Epithelial cell of proximal tubule (primary cell): ENCODE measurements at places on chromosomes 16 and 17.

DNA sequence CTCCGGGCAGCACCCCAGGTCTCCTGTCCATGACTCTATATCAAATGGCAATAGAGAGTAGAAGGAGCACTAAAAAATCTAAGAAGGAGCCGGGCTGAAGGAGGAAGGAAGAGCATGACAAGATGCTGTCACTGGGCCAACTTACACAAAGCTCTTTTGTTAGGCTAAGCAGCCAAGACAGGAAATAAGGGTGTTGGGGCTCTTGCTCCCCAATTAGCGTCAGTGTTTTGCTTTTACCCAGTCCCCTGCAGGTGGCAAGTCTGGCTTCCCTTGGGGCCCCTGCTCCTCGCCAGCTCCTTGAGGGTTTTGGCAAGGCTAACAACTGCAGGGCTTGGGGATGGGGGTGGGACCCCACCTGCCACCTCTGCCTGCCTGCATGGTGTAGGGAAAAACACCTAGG, 120.5 kb downstream of the CCT6B start:
- no peak for DNase-seq

DNA sequence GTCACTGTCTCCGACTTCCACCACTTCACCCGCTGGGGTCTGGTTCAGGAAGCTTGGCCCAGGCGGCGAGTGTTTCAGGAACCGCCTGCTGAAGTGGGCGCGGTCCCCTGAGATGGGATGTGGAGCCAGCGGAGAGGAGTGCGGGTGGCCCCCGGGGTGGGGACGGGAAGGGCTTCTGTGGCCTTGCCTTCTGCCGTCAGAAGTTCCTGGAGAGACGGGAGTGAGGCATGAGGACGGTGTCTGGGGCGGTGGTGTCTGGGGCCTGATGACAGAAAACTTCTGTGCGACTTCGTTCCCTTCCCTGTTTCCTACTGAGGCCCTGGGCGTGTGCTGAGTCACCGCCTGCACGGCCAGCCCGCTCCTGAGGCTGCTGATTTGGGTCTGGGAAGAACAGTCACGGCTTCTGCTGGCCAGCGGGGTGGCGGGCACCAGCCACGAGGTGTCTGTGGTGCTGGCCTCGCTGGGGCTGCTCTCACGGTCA, 12.3 kb upstream of the NLRC3 start:
- DNase-seq: no peak

DNA sequence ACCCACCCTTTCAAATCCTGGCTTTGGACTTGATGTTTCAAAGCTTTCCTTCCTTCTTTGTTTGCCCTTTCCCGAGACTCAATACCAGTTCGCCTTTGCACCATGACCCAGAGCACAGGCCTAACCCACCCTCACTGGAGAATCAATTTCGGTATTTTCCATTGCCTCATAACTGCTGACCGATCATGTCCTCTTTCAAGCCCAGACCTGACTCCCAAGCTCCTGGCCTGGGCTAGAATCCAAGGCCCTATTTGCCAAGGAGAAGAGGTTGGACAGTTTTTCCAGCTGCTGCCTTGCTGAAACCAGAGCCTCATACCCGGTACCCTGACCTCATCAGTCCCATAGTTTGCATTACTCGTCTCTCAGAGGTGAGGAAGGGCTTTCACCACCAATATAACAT, 35.3 kb upstream of the HELZ start:
- DNase-seq: no peak

DNA sequence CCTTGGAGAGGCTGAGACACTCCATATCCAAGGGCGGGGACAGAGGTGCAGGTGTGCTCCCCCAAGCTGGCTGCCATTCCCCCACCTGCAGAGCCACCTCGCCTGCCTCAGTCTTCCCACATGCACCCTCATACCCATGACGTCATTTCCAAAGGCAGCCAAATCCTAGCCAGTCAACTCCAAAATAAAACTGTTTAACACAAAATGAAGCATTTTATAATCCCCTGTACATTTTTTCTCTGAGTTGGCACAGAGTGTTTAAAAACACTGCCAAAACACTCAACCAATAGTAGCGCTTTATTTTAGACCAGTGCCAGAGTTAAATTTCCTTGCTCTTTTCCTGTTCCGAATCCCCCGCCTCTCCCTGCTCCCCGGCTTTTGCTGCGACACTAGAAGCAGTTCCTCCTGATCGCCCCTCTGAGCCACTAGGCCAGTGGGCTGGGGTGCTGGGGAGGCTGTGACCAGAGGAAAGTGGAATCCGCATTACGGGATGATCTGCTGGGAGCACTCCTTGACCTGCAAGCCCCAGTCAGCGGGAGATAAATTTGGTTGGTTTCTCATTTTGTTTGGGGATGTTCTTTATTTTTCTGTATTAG, 139.5 kb downstream of the ZNF423 start:
- DNase-seq: no peak

DNA sequence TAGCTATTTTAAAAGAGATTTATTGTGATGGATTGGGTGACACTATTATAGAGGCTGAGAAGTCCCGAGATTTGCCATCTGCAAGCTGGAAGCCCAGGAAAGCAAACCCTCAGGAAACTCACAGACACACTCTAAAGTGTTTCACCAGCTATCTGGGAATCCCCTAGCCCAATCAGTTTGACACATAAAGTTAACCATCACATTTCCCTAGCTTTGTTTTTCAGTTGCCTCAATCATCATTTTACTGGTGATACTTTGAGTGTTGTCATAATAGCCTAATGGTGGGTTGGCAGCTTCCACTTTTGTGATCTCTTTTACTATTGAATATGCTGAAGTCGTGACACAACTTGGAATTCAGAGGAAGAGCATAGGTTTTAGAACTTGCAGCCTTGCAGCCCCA, 1.8 kb downstream of the SGF29 start:
- no peak for DNase-seq

GRCh38 chr17:82993005-82993404, 86.4 kb upstream of the METRNL start:
- DNase-seq: no peak

DNA sequence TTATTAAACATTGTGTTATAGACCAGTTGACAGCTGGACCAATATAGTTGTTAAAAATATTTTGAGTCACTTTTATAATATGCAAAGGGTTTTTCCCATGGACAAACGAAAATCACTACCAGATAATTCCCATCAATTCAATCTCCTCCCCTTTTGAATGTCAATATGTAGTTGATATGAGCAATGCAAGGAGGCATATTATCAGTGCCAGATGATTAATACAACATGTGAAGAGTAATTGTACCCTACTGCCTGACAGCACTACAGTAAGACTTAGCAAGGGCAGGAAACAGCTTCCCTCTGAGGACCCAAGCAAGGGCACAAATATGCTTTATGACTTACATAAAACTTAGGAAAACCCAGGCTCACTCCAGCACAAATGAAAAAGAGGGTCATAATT, 17.3 kb downstream of the KANSL1 start:
- DNase-seq: no peak

DNA sequence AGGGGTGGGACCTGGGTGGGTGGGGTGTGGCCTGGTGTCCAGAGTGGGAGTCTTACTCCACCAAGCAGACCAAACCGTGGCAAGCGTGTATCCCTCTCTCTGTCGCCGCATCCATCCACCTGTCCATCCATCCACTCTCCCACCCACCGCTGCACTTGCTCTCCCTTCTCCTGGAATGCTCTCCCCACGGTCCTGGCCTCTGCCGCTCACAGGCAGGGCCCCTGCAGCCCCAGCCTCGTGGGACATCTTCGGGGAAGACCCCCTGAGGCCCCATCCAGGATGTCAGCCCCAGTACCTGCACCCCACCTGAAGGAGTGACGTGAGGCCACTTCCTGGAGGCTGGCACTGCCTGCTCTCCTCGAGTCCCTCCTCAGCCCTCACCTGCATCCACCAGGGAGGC, 189.5 kb upstream of the GSE1 start:
- no peak for DNase-seq

DNA sequence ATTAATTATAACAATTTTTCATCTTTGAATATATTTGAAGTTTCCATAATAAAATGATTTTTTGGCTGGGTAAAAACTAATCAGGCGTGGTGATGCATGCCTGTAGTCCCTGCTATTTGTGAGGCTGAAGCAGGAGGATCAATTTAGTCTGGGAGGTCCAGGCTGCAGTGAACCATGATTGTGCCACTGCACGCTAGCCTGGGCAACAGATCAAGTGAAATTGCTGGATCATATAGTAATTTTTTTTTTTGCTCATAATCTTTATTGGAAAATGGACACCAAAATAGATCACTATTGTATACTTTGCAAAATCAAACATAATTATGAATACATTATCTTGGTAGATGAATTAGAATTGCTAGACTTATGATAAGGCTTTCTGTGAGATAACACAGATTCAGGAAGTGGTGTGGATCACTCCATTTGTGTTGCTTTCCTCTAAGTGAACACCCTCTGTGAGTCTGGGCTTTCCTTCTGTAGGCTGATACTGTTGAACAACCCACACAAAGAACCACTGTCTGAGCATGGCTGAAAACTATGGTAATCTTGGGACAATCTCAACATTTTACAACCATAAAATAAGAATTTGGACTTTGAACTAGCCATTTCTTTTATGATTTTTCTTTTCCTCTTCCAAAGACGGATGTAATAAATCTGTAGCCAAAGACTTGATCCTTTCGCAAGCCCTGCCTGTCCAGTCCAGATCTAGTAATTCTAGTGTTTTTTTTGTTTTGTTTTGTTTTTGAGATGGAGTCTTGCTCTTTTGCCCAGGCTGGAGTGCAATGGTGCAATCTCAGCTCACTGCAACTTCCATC, 5.6 kb upstream of the ST3GAL2 start:
- no peak for DNase-seq

DNA sequence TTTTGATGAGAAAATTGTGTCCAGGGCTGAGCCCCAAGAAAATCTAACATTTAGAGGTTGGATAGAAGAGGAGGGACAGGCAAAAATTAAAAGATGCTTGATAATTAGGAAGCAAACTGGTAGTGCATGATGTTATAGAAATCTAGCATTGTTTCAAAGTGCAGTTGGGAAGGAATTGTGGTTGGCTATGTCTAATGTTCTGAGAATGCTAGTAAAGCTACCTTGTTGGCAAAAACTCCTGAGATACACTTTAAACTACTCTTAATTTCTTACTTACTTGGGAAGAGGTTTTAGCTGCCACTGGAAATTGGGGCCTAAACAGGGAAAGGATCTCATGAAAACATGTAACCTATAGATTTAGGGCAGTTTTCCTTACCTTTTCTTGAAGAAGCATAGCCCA, 48.3 kb downstream of the MAP2K4 start:
- no peak for DNase-seq

GRCh38 chr17:82160075-82160474, 52.6 kb downstream of the CCDC57 start:
- DNase-seq: peak; percentile 18

- no peak for DNase-seq
Observed at GRCh38 chr17:79633993-79634813, 23.4 kb upstream of the RBFOX3 start.

- DNase-seq: no peak
Observed at GRCh38 chr17:8369944-8370343, 6.6 kb downstream of the KRABD2 start.

DNA sequence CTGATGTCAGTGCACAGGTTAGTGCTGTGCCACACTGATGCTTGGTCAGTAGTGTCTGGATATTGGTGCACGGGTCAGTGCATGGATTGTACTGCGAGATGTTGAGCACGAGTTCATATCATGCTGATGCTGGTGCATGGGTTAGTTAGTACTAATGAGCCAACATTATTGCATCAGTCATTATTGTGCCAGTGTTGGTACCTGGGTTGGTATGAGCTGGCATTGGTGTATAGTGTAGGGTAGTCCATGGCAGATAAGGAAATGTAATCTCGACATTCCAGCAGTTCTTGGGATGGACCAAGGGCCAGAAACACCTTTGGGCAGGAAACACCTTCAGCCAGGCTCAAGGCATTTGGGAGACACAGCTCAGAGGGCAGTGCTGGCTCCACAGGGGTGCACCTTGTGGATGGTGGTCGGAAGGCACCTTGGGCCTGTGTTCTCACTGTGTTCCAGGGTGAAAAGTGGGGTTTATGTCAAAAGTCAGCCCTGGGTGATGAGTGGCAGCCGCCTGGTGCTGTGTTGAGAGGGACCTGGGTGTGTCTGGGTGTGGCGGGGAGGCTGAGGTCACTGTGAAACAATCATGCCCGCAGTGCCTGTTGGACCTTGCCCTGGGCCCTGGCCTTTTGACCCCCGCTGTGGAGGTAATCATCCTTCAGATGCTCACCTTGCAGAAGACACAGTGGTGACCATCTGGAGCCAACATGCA, 100.7 kb upstream of the ZNF469 start:
- no peak for DNase-seq

- no peak for DNase-seq
Observed at GRCh38 chr16:17367923-17368322, 102.8 kb downstream of the XYLT1 start.

GRCh38 chr17:32504166-32504990, 17.6 kb downstream of the CDK5R1 start:
- DNase-seq: no peak

GRCh38 chr16:66859397-66860068, 15.3 kb downstream of the CA7 start:
- no peak for DNase-seq

GRCh38 chr17:43601280-43602039, 55.3 kb upstream of the ETV4 start:
- DNase-seq: no peak

DNA sequence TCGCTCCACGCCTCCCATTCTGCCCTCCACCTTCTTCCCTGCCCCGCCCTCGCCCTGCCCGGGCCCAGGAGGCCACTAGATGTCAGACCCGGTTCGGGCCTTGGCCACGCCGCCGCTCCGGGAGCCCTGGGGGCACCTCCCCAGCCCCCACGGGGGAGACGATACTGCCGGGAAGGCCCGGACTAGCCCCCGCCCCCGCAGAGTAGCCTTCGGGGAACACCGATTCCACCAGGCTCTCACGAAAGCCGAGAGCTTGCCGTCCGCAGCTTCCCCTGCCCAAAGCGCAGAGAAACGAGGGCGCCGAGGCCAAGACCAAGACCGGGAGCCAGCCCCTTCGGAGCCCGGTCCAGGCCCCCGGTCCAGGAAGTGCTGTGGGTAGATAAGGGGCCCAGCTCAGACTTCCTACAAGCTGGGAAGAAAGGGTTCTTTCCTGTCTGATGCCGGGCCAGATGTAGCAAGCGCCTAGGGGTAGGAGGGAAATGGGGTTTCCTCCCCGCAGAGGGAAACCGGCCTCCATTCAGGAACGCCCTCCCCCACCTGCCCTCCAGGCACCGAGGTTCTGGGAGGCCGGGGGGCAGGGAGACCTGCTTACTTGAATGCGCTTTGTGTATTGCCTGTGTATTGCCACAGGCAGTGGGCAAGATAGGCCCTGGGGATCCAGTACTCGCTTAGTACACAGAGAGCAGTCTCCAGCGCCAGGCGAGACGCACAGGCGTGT, 806 bp upstream of the CYB561 start:
- no peak for DNase-seq

DNA sequence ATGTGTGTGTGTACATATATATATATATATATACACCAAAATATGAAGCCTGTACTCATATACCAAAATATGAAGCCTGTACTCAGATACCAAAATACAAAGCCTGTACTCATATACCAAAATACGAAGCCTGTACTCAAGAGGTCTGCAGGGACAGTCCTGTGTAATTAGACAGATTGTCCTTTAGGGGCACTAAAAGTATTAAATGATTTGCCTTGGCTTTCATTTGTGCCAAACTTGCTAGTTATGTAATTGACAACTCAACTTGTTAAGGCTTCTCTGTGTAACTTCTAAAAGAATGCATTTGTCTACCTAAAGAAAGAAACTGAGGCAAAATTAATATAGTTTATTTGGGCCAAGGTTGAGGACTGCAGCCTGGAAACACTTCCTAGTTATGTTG, 30.8 kb upstream of the DHX40 start:
- DNase-seq: no peak

- DNase-seq: no peak
Observed at GRCh38 chr17:40158438-40159013, 18.2 kb downstream of the CASC3 start.
